ENCODE measurements at places on chromosomes 4 and X.

DNA sequence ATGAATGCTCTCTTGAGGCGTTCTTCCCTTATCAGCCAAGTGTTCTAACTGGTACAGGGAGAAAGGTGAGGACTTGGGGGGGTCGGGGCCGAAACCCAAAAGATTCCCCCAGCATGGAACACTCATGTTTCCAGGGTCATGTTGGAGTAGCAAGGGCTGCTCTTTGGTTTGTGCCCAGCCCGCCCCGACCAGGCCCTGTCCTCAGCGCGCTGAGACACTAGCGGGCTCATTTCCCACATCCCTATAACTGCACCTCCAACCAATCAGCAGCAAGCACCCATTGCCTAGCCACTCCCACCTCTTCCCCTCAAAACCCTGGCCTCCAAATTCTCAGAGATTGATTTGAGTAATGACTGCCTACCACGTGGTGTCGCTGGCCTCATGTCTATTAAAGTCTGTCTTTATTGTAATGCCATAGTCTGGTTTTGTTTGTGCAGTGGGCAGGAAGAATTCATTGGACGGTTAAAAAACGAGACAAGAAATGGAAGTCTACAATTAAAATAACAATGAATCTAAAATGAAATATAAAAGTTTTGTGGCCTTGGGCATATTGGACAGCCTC lies 1928.4 kb downstream of the STIM2 start:
- no peak for DNase-seq

DNA sequence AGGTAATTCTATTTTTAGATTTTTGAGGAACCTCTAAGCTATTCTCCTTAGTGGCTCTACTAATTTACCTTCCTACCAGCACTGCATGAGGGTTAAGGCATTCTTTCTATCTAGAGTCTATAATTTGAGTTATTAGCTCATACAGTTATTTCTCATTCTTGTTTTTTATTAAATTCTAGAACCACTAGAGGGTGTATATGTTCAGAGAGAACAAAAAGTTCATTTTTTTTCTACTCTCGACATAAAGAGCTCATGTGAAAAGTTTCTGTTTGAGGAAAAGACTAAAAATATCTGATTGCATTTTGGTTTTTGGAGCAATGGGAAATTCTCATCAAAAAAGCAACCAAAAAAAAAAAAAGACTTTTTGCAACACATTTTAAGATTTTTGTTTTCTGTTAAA lies 57.0 kb upstream of the LRAT start:
- no peak for DNase-seq

DNA sequence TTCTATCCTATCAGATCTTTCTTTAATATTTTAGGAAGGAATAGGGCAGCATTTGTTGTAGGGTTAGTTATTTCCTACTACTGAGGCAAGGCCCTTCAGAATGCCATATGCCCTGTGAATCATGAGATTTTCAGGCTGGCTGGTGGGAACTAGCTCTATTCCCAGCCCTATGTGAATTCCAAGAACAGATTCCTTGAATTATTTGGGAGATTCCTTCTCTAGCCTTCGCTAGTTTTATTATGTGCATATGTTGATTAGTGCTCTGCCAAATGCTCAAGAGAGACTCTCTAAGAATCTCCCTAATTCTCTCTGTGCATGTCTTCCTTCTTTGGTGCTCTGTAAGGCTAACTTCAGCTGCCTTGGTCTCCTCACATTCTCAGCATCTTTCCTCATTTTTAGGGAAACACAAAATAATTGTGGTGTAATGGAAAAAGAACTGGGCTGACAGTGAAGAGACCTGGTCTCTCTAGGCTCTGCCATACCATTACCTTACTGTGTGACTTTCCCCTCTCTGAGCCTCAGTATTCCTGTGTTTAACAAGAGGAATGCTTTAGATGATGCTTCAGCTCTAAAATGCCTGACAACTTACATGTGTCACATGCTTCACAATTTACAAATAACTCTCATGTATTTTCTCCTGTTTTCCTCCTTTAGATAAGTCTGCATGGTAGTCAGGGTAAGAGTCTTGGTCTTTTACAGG lies 79.7 kb downstream of the VMA21 start:
- DNase-seq, result no peak

- no peak for DNase-seq
Observed at GRCh38 chr4:123709336-123709735, 312.7 kb downstream of the SPRY1 start.

Measured in activated CD4-positive, CD25-positive, alpha-beta regulatory T cell (primary cell).